ENCODE measurements at places on chromosomes 11 and 22.

- no peak for DNase-seq
Measured at GRCh38 chr11:86749376-86749775, 51.0 kb upstream of the PRSS23 start.

- DNase-seq, result no peak
Measured at GRCh38 chr11:91158297-91158696, 935.4 kb upstream of the CHORDC1 start.

- DNase-seq, result no peak
Measured at GRCh38 chr11:93963072-93963471, 58.1 kb upstream of the HEPHL1 start.

GRCh38 chr11:30545507-30545906 is 40.6 kb downstream of the MPPED2 start:
- DNase-seq, result no peak

- no peak for DNase-seq
Measured at GRCh38 chr11:11706028-11706427, 84.2 kb upstream of the GALNT18 start.

DNA sequence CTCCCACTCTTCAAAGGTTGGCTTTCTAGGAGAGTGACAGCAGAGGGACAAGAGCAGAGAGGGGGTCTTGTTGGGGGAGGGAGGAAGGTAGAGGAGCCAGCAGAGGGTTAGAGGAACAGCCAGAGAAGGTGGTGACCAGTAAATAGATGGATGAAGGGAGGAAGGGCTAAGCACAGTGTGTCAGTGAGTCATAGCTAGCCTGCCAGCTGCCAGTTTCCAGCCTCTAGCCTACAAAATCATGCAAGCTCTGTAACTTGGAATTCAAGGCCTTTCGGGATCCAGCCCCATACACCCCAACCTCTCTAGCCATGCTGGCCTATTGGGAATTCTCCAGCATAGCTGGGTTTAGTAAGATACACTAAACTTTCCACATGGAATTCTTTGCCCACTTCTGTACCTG is 147.4 kb upstream of the TEAD1 start:
- no peak for DNase-seq

GRCh38 chr22:44444341-44445306 is 53.4 kb downstream of the RTL6 start:
- no peak for DNase-seq

DNA sequence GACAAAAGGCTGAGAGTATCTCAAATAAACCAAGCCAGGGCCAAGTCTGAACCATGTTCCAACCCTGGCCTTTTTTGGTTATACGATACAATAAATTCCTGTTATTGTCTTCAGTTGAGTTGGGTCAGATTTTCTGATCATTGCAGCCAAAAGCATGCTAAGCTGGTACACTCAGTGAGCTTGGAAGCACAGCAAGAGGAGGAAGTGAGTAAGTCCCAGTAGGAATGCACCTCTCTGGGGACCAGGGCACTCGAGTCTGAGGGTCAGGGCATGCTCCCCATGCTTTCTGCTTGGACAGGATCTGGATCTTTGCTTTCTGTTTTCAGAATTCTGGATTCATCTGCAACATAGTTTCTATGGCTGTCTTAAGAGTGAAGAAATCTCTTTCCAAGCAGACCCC is 73.1 kb downstream of the TMPRSS5 start:
- no peak for DNase-seq

DNA sequence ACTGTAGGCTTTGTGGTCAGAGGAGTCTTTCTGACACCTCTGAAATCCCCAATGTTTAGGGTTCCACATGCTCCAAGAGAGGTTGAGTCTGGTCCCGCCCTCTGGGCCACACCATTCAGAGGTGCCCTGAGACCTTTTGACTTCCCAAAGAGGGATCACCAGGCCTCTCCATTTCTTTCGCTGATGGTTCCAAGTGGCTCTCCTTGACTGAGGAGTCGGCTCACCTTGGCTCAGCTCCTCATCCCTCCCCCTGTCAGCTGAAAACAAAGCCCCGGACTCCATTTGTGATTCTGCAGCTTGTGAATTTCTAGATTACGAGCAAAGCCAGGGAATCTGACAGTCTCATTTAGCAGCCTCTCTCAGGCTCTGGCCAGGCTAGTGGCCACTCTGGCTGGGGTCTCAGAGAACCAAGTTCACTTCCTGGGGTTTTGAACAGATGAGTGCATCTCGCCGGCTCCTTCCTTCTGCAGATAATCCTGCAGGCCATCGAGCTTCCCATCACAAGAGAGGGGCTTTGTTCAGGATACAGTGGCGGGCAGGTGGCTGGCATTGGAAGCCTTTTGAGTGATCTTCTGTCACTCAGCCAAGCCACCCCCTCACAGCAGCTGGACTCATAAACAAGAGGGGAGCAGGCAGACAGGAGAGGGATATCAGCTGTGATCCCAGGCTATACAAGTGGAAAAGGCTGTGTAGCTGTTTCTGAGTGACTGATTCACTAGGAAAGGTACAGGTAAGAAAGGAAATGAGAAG is 102.9 kb downstream of the TRIM29 start:
- peak; percentile 24 for DNase-seq

DNA sequence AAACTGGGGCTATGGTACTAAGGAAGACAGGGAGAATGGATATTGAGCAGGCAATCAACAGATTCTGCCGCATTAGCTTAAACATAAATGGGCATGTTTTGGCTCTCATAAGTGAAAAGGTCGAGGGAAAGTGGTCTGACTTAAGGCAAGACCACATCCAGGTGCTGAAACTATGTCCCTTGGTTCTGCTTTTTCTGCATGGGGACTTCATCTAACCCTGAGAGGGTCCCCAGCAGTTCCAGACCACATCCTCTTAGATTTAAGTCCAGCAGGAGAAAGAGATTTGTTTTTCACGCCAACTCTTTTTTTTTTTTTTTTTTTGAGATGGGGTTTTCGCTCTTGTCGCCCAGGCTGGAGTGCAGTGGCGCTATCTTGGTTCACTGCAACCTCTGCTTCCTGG is 5.5 kb downstream of the RPS6KA4 start:
- no peak for DNase-seq

- no peak for DNase-seq
Measured at GRCh38 chr11:10604340-10604748, 35.9 kb upstream of the LYVE1 start.

DNA sequence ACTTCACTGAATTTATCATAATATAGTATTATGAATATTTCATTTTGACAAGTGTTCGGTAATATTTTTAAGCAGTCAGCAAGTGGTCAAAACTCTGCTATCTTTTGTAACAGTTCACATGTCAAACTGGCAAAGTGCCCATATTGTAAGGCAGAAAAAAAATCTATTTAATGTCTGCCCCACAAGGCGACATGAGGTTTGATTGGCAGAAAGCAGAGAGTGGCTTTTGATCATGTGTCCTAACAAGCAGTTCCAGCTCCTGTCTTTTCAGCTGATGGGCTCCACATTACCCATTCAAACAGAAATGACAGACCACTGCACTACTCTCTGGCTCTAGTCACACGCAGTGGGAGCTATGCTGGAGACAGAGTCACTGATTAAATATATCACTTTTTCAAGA is 59.0 kb downstream of the SOX6 start:
- DNase-seq, result no peak

- DNase-seq, result no peak
Measured at GRCh38 chr11:110088535-110089344, 4.5 kb upstream of the ZC3H12C start.

DNA sequence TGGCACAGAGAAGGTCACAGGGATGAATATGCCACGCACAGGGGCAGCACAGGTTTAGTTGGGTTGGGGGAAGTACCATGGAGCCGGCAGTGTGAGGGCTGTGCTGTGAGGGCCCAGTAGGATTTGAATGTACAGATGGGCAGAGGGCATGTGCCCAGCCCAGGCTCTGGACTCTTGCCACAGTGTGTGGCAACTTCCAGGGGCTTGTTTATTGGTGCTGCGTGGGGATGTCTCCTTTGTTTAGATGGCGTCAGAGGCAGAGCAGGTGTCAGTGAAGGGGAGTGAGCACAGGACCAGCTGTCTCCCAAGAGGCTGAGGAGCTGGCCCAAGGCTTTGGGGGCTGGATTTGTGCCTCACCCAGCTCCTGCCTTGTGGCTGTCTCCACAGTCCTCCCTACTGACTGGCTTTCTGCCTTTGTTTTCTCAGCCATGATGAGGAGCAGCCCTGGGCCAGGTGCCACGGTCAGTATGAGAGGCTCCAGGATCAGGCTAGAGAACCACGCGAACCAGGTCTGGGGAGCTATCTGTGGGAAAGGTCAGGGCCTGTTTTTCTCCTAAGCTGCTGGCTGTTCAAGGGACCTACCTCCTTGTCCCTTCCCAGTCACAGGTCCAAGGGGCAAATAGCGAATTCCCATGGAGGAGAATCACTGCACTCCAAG is 21.9 kb downstream of the SUN2 start:
- no peak for DNase-seq

DNA sequence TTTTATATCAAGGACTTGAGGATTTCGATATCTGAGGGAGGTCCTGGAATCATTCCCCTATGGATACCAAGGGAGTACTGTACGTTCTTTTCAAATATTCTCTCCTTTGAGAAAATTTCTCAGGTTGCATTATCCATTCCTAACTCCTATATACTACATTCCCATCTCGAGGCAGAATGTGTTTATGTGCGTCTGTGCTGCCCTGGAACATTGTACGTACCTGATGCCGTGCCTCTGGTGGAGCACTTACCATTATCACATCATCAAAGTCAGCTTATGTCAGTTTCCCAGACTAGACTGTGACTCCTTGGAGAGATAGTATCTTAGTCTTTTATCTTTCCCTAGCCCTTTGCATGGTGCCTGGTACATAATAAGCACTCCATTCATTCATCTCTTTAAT is 21.7 kb downstream of the UBASH3B start:
- no peak for DNase-seq

DNA sequence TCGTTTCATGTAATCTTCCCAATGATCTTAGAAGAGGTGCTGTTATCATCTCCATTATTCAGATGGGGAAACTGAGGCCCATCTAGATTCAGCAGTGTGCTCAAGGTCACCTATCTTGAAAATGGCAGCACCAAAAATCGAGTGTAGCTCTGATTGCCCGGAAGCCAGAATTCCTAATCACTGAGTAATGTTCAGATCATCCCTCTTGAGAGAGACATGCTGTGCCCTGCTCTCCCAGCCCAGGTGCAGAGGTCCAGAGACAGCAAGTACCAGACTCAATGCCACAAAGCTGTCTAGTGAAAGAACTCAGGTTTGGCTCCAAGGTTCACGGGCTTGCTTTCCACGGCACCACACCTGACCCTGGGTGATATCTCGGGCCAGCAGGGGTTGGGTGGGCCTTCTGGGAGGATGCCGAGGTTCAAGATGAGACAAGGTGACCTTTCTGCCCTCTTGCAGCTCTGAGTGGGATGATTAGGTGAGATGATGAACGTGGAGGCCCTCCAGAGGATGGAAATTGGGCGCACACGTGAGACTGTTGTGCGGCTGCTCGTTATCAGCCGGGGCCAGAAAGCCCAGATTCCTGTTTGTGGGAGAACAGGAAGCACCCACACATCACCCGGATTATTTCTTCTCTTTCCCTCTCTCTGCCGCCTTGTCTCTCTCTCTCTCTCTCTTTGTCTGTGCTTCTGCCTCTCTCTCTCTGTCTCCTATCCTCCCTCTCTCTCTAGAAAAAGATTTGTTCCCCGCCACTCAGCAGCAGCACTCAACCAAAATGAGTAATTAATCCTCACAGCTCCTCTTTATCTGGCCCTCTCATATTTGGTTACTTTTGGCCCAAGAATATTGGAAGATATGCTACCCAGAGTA is 19.0 kb upstream of the RASD2 start:
- no peak for DNase-seq

DNA sequence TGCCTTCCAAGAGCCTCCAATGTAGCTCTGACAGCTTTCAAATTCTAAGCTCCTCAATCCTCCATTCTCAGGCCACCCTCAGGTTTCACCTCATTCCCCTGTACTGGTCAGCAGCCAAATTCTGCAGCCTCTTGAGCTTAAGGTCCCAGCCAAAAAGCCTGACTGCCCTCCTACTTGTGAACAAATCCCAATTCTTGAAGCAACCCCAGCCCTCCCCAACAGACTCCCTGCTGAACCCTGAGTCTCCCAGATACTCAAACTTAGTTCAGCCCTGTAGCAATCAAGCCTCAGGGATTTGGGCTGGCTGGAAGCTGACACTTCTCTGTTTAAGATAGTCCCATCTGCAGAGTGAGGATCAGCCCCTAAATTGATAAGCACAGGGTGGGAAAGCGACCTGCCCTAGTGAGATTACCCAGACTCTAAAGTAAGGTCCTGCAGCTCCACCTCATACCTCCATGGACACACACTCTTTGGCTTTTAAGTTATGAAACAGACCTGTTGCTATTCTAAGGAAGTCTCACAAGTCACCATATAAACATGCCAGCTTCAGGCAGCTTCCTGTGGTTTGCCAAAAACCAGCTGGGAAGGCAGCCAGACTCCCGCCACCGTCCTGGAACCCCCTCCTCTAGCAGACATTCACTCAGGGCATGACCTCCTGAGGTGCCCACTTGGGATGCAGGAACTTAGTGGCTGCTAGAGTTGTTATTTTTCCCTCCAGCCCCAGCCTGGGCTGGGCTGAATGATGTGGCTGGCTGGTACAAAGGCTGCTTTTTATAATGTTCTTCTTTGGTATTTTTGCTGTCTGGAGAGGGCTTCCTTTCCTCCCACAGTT is 82.5 kb upstream of the PICALM start:
- DNase-seq, result no peak

- DNase-seq, result no peak
Measured at GRCh38 chr11:88801484-88802123, 264.2 kb downstream of the GRM5 start.

DNA sequence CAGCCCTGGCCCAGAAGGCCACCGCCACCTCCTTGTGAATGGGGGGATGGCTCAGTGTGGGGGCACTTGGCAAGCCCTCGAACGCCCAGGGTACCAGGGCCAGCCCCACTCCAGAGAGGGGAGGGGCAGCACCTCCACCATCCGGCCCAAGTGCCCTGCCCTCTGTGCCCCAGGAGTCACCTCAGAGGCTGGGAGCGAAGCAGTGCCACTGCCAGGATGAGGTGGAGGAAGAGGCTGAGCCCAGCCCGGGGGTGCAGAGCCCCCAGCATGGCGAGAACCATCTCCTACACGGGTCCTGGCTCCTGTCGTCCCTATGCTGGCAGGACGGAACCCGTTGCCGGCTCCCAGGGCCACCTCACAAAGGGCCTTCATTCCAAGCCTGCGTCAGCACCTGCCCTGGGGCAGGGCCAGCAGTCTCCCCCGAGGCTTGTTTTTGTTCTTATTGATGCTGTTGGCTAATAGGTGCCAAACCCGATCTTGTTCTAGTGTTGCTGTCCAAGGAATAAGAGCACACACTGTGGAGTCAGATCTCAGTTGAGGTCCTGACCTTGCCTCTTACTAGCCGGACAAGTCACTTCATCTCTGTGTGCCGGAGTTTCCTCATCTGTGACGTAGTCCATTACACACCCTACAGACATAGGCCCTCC is at the start of gene FREY1:
TSS of gene FREY1 (minus strand) at position 307 of the 647 bp plus-strand sequence. CDS start at position 281, 26 bp downstream.
- no peak for DNase-seq

DNA sequence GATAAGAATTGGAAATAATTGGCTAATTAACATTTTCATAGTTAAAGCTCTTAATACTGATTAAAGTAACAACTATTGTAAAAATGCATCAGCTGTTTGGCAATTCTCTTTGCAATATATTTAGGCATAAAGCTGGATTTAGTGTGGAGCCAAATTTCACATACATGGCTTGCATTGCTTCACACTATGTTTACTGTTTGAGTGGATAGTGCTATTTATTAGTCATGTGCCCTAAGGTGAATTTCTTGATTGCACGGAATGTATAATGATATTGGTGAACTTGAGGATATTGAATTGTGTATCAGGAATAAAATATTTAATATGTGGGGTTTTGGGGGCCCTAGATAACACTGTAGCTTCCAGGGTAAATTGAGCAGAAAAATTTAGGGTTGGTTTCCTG is 100.9 kb downstream of the AASDHPPT start:
- DNase-seq, result no peak

- no peak for DNase-seq
Measured at GRCh38 chr11:12235080-12235479, 124.7 kb downstream of the MICAL2 start.
